ENCODE measurements at places on chromosomes 3 and 15. TPM values are rescaled to one million over a fixed set of nuclear protein-coding genes. Genes with fewer than 3 reads are reported as not detected.

ACP3 gene
- total RNA-seq: not detected

FANCD2 gene
- 20.0 TPM for total RNA-seq

CMTM7 gene
- total RNA-seq: 43.5 TPM

SLC12A8 gene
- 7.0 TPM for total RNA-seq

SLC28A1 gene
- not detected for total RNA-seq

GOLGA6B gene
- not detected for total RNA-seq

EDEM1 gene
- total RNA-seq: 44.6 TPM

PPP1R14D gene
- 0.64 TPM for total RNA-seq

GRCh38 chr3:139450159-139450558 lies 26.2 kb downstream of the RBP2 start:
- no peaks in the 10 kb centered on the region for H3K36me3 ChIP-seq
- DNase-seq: no peak
- no peaks in the 10 kb centered on the region for H3K4me1 ChIP-seq
- no peak overlapping the region for H3K4me3 ChIP-seq
- H3K27ac ChIP-seq: no peak overlapping the region

GRCh38 chr3:13772321-13772745 lies 107.5 kb downstream of the WNT7A start:
- H3K27ac ChIP-seq: no peak overlapping the region
- no peaks in the 10 kb centered on the region for H3K4me1 ChIP-seq
- no peak for DNase-seq
- no peaks in the 10 kb centered on the region for H3K27me3 ChIP-seq

DNA sequence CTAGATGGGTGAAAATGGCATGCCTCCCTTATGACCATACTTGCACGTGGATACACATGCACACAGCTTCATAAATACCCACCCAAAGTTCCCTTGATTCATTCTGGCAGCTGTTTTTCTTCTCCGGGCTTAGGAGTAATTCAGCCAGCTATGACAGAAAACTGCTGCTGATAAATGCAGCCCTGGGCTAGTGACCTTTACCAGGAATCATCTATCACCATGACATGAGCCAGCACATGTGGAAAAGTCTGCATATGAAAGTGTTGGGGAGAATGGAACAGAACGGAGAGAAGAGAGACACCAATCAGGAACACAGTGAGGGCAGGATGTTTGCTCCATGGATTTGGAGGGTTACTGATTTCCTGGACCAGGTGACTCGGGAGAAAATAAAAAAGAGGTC lies 706.3 kb downstream of the PDCD6IP start:
- no peak overlapping the region for H3K27ac ChIP-seq
- no peaks in the 10 kb centered on the region for H3K27me3 ChIP-seq
- no peaks in the 10 kb centered on the region for H3K4me1 ChIP-seq

- no peaks in the 10 kb centered on the region for H3K4me1 ChIP-seq
- no peak overlapping the region for H3K27ac ChIP-seq
- peak; percentile 76 for DNase-seq
- no peaks in the 10 kb centered on the region for H3K27me3 ChIP-seq
- H3K4me3 ChIP-seq: no peak overlapping the region
These were observed 14.5 kb downstream of the EMC4 start for GRCh38 chr15:34239151-34239808.

- H3K4me3 ChIP-seq: no peak overlapping the region
- H3K27ac ChIP-seq: no peak overlapping the region
- DNase-seq: no peak
- 0 out of 2 replicates have a peak, but pooled peaks cover 6% of the 10 kb centered on the region for H3K27me3 ChIP-seq
- no peaks in the 10 kb centered on the region for H3K4me1 ChIP-seq
- H3K36me3 ChIP-seq: no peaks in the 10 kb centered on the region
These were observed 24.0 kb upstream of the STARD5 start for GRCh38 chr15:81347910-81348309.

DNA sequence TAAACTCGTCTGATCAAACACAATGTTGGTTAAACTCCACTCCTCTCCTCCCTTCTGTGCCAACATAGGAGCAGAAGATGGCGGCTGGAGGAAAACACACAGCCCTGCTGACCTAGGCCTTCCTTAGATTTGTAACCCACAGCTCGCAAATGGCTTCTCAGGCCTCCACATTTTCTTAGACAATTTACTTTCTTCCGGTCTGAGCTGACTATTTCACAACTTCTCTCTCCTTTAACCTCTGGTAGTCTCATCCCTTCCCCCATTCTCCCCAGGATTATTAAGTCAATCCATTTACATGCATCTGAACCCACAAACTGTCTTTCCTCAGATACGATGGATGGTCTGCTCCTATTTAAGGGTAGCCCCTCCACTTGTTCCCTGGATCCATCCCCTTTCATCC lies 25.7 kb upstream of the ULK4 start:
- no peak for DNase-seq
- H3K4me3 ChIP-seq: no peak overlapping the region
- H3K4me1 ChIP-seq: no peaks in the 10 kb centered on the region
- no peaks in the 10 kb centered on the region for H3K27me3 ChIP-seq
- H3K27ac ChIP-seq: no peak overlapping the region

GRCh38 chr3:47347217-47347801 lies 33.5 kb upstream of the PTPN23 start:
- H3K4me1 ChIP-seq: no peaks in the 10 kb centered on the region
- no peaks in the 10 kb centered on the region for H3K27me3 ChIP-seq
- H3K36me3 ChIP-seq: no peaks in the 10 kb centered on the region
- no peak overlapping the region for H3K4me3 ChIP-seq
- no peak for DNase-seq

GRCh38 chr3:43759297-43759782 lies 68.6 kb downstream of the ABHD5 start:
- H3K4me3 ChIP-seq: no peak overlapping the region
- H3K4me1 ChIP-seq: no peaks in the 10 kb centered on the region
- H3K27me3 ChIP-seq: no peaks in the 10 kb centered on the region
- no peak overlapping the region for H3K27ac ChIP-seq

DNA sequence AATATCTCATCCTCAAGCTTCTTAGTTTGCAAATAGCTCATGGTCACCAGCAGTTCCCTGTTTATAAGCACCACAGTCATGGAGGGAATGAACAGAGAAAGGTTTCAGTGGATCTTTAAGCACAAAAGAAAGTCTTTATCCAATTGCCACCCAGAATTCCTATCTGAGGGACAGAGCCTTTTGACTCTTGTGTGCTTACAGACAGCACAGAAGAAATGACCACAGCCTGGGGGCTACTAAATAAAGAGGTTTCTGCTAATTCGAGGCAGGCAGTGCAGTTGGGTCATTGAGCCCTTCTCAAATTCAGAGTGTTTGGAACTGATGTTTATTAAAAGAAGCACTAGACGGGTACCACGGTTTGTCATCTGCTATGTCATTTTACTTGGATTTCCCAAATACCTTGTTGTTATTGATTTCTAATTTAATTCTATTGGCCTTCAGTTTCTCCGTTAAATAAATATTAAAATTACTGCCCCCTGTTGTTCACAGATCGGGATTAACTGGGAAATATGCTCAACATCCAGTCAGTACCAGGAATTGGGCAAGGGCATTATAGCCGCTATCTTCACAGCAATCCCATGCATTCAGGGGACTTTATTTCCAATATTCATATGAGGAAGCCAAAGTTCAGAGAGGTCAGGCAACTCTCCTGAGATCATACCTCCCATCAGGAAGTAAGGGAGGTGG lies 3.6 kb downstream of the PRICKLE2 start:
- H3K4me1 ChIP-seq: no peaks in the 10 kb centered on the region
- no peak for DNase-seq
- H3K27me3 ChIP-seq: no peaks in the 10 kb centered on the region
- no peak overlapping the region for H3K27ac ChIP-seq
- H3K4me3 ChIP-seq: no peak overlapping the region

GRCh38 chr3:18489939-18490338 lies 64.8 kb upstream of the SATB1 start:
- no peaks in the 10 kb centered on the region for H3K4me1 ChIP-seq
- no peak for DNase-seq
- H3K36me3 ChIP-seq: no peaks in the 10 kb centered on the region
- H3K27ac ChIP-seq: no peak overlapping the region

DNA sequence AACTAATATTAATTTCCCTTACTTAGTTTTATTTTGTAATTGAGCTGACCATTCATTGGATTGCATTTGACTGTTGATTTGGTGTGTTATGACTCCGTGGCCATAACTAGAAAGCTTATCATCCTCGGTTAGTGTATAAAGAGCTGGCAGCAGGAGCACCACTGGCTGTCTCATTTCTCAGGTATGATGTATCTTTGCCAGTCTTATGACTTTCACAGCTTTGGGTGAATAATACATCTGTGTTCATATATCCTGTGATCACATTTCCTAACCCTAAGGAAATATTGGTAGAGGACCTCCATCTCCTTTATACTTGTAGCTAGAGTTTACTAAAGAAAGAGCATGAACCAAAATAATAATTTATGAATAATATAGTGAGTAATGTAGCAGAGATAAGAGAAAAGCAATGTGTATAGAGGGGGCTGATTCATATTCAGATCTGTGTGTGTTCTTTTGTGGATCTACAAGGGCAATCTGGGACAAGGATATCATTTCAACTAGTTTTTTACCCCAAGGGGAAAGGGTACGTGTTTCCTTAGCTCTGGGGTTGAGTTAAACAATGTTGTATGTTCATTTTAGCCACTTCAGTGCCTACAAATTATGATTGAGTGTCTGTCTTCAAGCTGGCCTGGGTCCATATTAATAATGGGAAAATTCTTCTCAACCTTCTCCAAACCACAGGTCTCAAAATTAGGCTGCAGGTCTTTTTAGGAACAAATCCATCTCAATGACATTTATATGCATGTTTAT lies 901.7 kb downstream of the NTRK3 start:
- no peaks in the 10 kb centered on the region for H3K36me3 ChIP-seq
- DNase-seq: no peak
- H3K27ac ChIP-seq: no peak overlapping the region
- no peaks in the 10 kb centered on the region for H3K27me3 ChIP-seq
- no peak overlapping the region for H3K4me3 ChIP-seq

DNA sequence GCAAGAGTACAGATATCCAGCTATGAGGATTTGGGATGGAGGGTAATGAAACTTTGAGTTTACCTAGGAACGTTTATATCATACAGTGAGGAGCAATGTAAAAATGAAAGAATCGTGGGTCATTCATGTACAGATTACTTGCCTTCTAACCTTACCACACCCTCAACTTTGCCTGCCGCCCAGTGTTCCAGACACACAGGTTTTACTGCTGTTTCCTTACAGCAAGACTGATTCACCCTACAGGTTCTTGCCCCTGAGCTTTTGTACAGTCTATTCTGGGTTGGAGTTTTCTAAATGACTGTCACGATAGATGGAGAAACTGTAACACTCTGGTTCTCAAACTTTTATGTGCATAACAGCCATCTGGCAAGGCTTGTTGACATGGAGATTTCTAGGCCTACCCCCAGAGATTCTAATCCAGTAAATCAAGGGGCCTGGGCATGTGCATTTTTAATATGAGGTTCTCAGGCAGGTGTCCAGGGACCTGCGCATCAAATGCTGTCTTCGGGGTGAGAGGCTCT lies 6.6 kb upstream of the TPRG1 start:
- no peaks in the 10 kb centered on the region for H3K27me3 ChIP-seq
- no peak for DNase-seq
- no peaks in the 10 kb centered on the region for H3K36me3 ChIP-seq
- H3K4me1 ChIP-seq: no peaks in the 10 kb centered on the region

GRCh38 chr15:70210076-70210475 lies 112.4 kb upstream of the TLE3 start:
- no peak for DNase-seq
- no peaks in the 10 kb centered on the region for H3K4me1 ChIP-seq
- H3K36me3 ChIP-seq: no peaks in the 10 kb centered on the region
- H3K4me3 ChIP-seq: no peak overlapping the region
- H3K27ac ChIP-seq: no peak overlapping the region
- H3K27me3 ChIP-seq: no peaks in the 10 kb centered on the region

DNA sequence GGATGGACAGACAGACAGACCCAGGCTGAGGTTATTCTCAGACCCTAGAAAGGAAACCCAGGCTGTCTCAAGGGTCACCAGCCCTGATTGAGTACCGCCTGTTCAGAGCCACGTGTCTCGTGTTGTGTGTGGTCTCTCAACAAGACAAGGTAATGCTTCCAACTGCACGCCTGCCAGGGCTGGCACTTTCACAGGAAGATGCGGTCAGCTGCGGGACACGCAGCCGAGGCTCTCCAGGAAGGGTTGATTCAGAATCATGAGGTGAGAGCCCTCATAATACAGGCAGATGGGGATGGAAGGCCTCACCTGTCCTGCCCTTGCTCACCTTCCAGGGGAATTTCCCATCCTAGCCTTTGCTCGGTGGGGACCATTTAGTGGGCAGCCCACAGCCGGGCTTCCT lies 81.4 kb downstream of the TOP2B start:
- H3K4me1 ChIP-seq: no peaks in the 10 kb centered on the region
- H3K36me3 ChIP-seq: no peaks in the 10 kb centered on the region
- no peak for DNase-seq
- no peak overlapping the region for H3K4me3 ChIP-seq

- no peaks in the 10 kb centered on the region for H3K4me1 ChIP-seq
- H3K27ac ChIP-seq: no peak overlapping the region
- H3K36me3 ChIP-seq: no peaks in the 10 kb centered on the region
- no peak overlapping the region for H3K4me3 ChIP-seq
These were observed 220.1 kb downstream of the P3H2 start for GRCh38 chr3:189900578-189900977.

DNA sequence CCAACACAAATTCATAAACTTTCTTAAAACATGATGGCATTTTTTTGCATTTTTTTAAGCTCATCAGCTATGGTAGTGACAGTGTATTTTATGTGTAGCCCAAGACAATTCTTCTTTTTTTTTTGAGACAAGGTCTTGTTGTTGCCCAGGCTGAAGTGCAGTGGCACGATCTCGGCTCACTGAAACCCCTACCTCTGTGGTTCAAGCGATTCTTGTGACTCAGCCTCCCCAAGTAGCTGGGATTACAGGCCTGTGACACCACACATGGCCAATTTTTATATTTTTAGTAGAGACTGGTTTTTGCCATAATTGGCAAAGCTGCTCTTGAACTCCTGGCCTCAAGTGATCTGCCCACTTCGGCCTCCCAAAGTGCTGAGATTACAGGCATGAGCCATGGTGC lies 17.3 kb upstream of the USP50 start:
- no peaks in the 10 kb centered on the region for H3K4me1 ChIP-seq
- no peak for DNase-seq
- no peak overlapping the region for H3K27ac ChIP-seq
- H3K27me3 ChIP-seq: no peaks in the 10 kb centered on the region
- peaks cover 12% of the 10 kb centered on the region for H3K36me3 ChIP-seq

GRCh38 chr15:73965094-73965757 lies 26.9 kb downstream of the STOML1 start:
- H3K27me3 ChIP-seq: no peaks in the 10 kb centered on the region
- H3K36me3 ChIP-seq: no peaks in the 10 kb centered on the region
- no peaks in the 10 kb centered on the region for H3K4me1 ChIP-seq
- no peak overlapping the region for H3K4me3 ChIP-seq
- no peak overlapping the region for H3K27ac ChIP-seq

GRCh38 chr3:76387000-76387399 lies 601.7 kb upstream of the ZNF717 start:
- no peaks in the 10 kb centered on the region for H3K4me1 ChIP-seq
- no peak overlapping the region for H3K4me3 ChIP-seq
- no peak for DNase-seq
- no peaks in the 10 kb centered on the region for H3K36me3 ChIP-seq
- no peaks in the 10 kb centered on the region for H3K27me3 ChIP-seq

- no peak for DNase-seq
- no peak overlapping the region for H3K4me3 ChIP-seq
- H3K27ac ChIP-seq: no peak overlapping the region
- H3K27me3 ChIP-seq: no peaks in the 10 kb centered on the region
- H3K36me3 ChIP-seq: no peaks in the 10 kb centered on the region
These were observed 22.9 kb downstream of the EPHB3 start for GRCh38 chr3:184584464-184584891.
